Stimulated activated CD8-positive, alpha-beta memory T cell treated with anti-CD3 and anti-CD28 coated beads, Interleukin-15, amount 100 ng/mL, for 24 hours (primary cell): ENCODE measurements at places on chromosomes 3 and 15.

GRCh38 chr3:138338244-138338643 is 8.6 kb upstream of the NME9 start:
- no peak for DNase-seq

- DNase-seq = no peak
Observed at GRCh38 chr3:35927441-35927840, 288.1 kb downstream of the ARPP21 start.

DNA sequence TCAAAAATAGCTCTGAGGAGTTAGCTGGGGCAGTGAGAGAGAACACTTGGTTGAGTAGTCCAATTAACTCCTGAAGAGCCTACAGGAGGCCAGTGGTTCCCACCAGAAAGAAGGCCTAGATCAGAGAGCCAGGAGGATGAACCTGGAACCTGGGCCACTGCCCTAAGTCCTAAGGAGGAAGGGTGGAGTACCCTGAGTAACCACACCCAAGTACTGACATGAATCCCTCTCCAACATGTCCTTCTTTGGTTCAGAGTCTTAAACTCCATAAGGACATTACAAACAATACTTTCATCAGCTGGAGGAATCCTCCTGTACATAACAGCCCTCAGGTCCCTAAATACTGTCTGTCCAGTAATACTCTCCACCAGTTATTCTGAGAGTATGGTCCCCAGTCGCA is 25.6 kb upstream of the C3orf62 start:
- DNase-seq = no peak

DNA sequence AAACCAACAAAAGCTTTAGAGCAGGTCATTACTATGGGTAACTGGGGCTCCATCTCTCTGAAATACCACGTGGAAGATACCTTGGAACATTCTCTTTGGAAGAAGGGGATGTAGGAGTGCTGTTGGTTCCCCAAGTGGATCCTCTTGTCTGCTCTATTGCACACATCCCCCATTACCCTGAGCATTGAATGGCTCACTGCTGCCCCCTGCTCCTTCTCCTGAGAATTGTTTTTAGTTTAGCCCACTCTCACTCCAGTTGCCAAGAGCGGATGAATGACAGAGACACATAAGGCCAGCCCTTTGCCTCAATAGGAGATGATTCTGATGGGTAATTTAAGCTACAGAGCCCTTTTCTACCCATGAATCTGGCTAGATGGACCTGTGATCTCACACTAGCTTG is 135.6 kb upstream of the SUCLG2 start:
- peak; percentile 19 for DNase-seq

DNA sequence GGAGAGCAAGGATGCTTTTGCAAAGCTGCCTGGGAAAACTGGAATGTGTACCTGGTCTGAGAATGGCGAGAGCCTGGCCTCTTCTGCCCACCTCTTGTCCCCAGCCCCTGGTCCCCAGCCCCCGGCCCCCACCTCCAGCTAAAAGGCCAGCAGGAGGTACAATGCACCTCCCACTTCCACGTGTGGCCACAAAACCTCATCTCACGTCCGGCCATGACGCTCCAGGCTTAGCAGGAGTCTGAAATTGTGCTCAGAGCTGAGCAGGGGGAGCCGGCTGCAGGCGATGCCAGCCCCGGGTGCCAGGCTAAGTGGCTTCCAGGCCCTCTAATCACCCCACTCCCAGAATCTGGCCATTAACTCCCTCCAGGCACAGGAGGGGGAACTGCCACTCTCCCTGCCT is 83.1 kb upstream of the PRR20G start:
- DNase-seq = no peak
